ENCODE measurements at places on chromosomes 1 and 21. TPM values are rescaled to one million over a fixed set of nuclear protein-coding genes. Genes with fewer than 3 reads are reported as not detected.

The SPATA6 gene
- total RNA-seq = 6.2 TPM

The TIE1 gene
- total RNA-seq = 47.7 TPM

The KRTAP21-2 gene
- total RNA-seq = not detected

The LRRC3 gene
- 1.1 TPM for total RNA-seq

The MAN1C1 gene
- 0.54 TPM for total RNA-seq

The DNAJC6 gene
- total RNA-seq = 19.7 TPM

The PCBP3 gene
- total RNA-seq = 7.0 TPM

The IL10 gene
- under 0.01 TPM for total RNA-seq

The DNAH14 gene
- total RNA-seq = 5.4 TPM

The PPIAL4G gene
- under 0.01 TPM for total RNA-seq

The KCNJ9 gene
- not detected for total RNA-seq

The HPCA gene
- not detected for total RNA-seq

The NAV1 gene
- total RNA-seq = 8.1 TPM

The KCNA2 gene
- not detected for total RNA-seq

The RAB3B gene
- total RNA-seq = under 0.01 TPM

The SDC3 gene
- under 0.01 TPM for total RNA-seq

The CD247 gene
- total RNA-seq = 0.81 TPM

- DNase-seq = no peak
Measured at GRCh38 chr1:201469645-201470074, 672 bp upstream of the PHLDA3 start.

- DNase-seq = no peak
Measured at GRCh38 chr1:57422271-57423134, 1.4 kb downstream of the DAB1 start.

GRCh38 chr1:46180082-46180616 is 3.9 kb upstream of the P3R3URF start:
- DNase-seq = no peak

- DNase-seq = peak; percentile 7
Measured at GRCh38 chr1:20430355-20431175, 55.4 kb downstream of the CAMK2N1 start.

GRCh38 chr1:27357281-27358037 is 9.3 kb downstream of the MAP3K6 start:
- peak; percentile 81 for DNase-seq

GRCh38 chr1:180291004-180291403 is 60.9 kb downstream of the LHX4 start:
- no peak for DNase-seq

GRCh38 chr1:182666706-182667105 is 17.7 kb downstream of the RGS8 start:
- DNase-seq = no peak

GRCh38 chr1:76939050-76939816 is 72.0 kb downstream of the ST6GALNAC5 start:
- no peak for DNase-seq

GRCh38 chr1:179971563-179972496 is 17.2 kb downstream of the CEP350 start:
- DNase-seq = no peak

GRCh38 chr1:84299536-84300170 is 1.9 kb upstream of the SAMD13 start:
- no peak for DNase-seq

DNA sequence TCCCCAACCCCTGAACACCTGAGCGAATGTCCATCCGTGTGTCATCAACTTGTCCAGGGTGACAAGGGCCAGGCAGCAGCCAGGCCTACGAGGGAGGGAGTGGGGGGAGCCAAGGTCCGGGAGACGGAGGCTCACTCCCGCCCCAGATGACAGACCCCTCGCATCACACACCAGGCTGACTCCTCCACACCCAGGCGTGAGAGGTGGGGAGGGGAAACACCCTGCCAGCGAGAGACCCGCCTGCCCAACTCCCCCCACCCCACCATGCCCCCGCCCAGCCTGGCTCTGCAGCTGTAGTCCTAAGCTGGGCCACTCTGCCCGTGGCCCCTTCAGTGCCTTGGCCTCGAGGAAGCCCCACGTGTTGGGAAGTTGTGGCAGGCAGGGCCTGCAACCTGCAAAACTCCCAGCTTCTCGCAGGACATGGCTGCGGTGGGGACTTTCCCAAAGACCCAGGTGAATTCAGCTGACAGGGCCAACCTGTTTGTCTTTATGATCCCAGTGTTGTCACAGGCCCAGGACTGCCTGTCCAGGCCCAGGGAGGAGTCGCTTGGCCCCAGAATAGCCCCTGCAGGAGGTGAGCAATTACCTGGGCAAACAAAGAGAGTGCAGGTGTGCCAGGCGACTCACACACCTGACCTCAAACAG is 62.9 kb downstream of the RIPK4 start:
- DNase-seq = no peak

DNA sequence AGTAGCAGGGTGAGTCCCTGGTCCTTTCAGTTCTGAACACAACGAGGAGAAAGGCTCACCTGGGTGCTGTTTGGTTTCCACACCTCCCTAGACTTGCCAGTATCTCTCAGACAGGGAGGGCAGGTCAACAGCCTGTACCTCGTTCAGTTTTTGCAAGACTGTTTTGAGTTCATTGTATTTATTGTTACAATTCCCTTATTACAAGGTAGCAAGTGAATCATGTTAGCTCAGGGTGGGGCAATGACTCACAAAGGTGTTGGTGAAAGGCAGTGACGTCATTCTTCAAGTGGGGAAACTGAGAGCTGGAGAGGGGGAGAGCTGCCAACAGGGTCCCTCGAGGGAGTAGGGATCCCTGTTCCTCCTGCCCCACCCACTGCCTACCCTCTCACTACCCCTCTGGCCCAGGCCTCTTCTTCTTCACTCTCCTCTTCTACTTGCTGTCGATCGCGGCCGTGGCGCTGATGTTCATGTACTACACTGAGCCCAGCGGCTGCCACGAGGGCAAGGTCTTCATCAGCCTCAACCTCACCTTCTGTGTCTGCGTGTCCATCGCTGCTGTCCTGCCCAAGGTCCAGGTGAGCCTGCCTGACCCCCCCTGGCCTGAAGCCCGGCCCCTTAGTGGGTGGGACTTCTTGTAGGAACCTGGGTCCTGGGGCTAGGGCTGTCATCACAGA is 13.4 kb downstream of the SERINC2 start:
- DNase-seq = no peak

DNA sequence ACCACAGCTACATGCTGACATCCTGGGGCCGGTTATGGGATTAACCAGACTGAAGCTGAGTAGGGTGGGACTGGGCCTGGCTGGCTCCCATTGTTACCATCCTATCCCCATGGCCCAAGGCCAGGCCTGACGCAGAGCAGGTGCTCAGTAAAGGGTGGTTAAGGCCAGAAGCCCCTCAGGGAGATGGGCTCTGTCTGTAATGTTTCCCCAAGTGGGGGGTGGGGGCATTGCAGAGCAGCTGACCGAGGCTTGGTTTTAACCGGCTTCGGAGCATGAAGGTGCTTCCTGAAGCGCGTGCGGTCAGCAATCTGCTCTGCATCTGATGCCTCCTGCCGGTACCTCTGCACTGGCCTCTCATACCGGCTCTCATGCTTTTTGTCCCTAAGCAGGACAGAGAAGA is 83.4 kb upstream of the ACTL8 start:
- peak; percentile 47 for DNase-seq

- no peak for DNase-seq
Measured at GRCh38 chr21:46092026-46092764, 5.7 kb upstream of the COL6A2 start.

GRCh38 chr21:31184459-31184858 is 146.2 kb upstream of the KRTAP19-8 start:
- DNase-seq = no peak

- DNase-seq = peak; percentile 12
Measured at GRCh38 chr1:56029319-56030003, 549.9 kb downstream of the PLPP3 start.

- peak; percentile 73 for DNase-seq
Measured at GRCh38 chr1:6246497-6247467, 2.8 kb downstream of the HES3 start.

DNA sequence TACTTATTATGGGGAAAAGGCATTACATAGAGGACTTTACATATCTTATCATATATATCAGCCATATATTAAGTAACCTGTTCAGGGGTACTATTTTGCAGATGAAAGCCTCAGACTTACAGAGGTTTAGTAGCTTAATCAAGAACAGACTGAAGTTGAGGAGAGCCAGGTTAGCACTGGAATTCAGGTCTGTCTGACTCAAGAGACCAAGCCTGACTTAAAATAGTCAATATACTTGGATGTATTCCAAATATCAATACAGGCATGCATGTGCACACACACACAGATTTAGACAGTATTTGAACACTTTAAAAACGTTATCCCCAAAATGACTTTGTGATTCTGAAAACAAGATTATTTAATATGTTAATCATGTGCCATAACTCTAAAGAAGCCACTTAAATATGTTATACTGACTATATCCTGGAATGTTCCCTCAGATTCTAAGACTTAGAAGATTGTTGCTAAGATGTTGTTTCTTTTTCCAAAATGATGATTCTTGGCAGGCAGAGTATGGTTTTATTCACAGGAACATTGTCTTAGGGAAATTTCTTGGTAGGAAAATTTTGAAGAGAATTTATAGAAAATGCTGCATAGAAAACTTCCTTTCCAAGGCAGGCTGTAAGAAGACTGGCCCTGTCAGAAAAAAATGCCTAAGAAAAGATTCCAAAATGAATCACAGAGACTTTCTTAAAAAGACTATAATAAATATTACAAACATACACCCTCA is 61.6 kb downstream of the ADAMTS1 start:
- no peak for DNase-seq

DNA sequence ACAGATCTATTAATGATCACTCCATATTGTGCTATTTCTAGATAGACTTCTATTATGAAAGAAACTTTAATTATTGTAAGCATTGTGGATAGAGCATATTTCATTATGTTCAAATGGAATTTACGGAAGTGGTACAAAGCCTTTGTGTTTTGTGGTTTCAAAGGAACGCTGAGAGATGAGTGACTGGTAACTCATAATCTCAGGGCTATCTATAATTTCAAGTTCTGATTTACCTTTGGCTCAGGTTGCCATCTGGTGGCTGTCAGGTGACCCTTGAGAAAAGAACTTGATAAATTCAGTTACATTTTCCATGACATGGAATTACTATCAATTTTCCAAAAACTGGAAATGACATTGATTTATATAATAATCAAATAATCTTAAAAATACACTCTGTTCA is 12.2 kb downstream of the NTNG1 start:
- DNase-seq = no peak

DNA sequence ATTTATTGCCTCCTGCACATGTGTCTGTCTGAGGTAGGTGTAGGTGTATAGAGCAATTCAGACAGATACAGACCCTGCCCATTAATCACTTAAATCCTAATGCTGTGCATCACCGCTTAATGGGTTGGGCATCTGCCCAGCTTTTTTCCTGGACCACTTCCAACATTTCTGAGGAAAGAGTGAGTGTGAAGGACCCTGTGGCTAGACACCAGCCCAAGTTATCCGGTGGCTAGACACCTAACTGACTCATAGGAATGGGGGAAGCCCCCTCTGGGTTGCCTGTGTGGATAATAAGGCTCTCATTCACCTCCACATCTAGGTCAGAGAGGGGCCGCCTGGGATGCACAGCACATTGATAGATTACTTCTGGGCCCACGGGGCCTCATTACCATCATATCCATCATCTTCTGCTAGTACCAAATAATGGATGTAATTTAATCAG is 121.1 kb upstream of the RAVER2 start:
- DNase-seq = peak; percentile 14

GRCh38 chr1:31487143-31487542 is 74.1 kb downstream of the SERINC2 start:
- no peak for DNase-seq

GRCh38 chr1:54532033-54532432 is 16.0 kb upstream of the ACOT11 start:
- no peak for DNase-seq

- DNase-seq = no peak
Measured at GRCh38 chr1:95653618-95654017, 419.6 kb downstream of the RWDD3 start.

GRCh38 chr1:59678493-59679228 is 136.1 kb upstream of the HOOK1 start:
- DNase-seq = peak; percentile 63

DNA sequence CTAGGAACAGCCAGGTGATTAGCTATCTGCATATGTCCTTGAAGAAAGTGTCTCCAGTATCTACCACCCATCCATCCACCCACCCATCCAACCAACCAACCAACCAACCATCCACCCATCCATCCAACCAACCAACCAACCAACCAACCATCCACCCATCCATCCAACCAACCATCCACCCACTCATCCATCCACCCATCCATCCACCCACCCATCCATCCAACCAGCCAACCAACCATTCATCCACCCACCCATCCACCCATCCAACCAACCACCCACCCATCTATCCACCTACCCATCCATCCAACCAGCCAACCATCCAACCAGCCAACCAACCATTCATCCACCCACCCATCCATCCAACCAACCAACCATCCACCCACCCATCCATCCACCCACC is 12.1 kb downstream of the C21orf58 start:
- no peak for DNase-seq

DNA sequence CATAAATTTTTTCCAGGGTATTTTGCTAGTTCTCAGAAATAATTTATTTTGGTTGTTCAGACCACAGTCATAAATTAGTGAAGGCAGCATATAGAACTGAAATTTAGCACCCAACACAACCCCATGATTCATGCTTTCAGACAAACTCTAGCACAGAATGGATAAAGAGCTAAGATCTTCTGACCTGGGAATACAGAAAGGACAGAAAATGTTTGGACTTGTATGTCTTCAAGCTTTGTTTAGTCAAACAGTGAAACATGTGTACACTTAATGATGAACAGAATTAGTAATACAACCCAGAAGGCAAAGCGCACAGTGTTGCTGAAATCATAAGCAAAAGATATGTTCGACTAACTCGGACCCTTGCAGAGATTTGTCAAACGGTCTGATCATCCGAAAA is 205.6 kb downstream of the APP start:
- no peak for DNase-seq

DNA sequence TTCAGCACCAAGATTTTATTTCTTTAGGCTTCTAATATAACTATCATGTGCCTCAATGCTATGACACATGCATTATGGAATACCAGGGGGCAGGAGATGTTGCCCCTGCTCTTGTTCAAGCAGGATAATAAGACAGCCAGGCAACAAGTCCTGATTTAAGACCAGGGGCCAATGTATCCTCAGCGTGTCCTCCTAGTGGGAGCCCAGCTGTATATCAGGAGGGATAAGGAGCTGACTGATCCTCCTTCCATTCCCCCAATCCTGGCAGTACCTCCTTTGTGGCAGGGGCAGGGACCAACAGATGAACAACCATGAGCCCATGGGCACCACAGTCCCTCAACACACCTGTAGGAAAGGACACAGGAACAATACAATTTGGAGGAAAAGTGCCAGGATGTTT is 29.3 kb downstream of the SORT1 start:
- no peak for DNase-seq

Measured in hematopoietic multipotent progenitor cell (in vitro differentiated cells).